WTC11 (cell line): ENCODE measurements at places on chromosomes 7 and 10. TPM values are rescaled to one million over a fixed set of nuclear protein-coding genes. Genes with fewer than 3 reads are reported as not detected.

The TRPV5 gene
- not detected in 3 replicates for total RNA-seq

The RELN gene
- total RNA-seq = 0.20 to 0.53 TPM (median 0.44 TPM) in 3 replicates

The SLC16A12 gene
- 8.0 to 10.9 TPM (median 8.3 TPM) in 3 replicates for total RNA-seq

- peaks cover 19% of the 10 kb centered on the region for H3K36me3 ChIP-seq
- no peaks in the 10 kb centered on the region for H3K27me3 ChIP-seq
- H3K4me3 ChIP-seq = no peak overlapping the region
- 0 out of 2 replicates have a peak, but pooled peaks cover 2% of the 10 kb centered on the region for H3K4me1 ChIP-seq
Measured at GRCh38 chr7:65892835-65893234, 20.0 kb downstream of the VKORC1L1 start.

- no peak for DNase-seq
- no peak overlapping the region for H3K4me3 ChIP-seq
- no peak overlapping the region for H3K27ac ChIP-seq
Measured at GRCh38 chr7:584122-584465, 64.4 kb upstream of the PDGFA start.

DNA sequence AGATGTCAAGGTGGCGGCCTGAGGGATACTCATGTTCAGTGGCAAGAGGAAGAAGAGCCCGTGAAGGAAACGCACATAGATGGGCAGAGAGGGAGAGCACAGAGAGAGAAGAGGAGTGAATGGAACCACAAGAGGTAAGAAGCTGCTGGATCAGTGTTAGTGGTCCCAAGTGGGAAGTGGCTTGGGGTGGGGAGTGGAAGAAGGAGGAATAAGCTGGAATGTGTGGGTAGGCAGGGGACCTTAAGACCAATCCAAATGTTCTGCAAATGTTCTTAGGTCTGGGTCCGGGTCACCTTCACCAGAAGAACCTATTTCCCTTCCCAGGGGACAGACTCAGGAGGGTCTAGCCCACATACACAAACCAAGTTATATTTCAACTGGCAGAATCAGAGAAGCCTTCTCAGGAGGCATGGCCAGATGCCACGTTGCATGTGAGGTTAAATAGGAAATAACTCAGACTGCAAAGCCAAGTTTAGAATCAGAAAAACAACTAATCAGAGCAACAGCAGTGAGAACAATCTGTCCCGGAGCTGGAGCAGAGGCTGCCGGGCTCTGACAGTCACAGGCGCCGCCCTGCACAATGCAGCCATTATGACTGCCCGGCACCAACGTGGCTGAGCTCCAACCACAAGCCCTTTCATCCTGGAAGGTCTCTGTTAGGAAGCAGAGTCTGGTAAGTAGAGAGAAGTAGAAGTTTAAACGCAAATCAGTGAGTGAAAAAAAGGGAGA is 78.6 kb upstream of the ARMC3 start:
- no peak overlapping the region for H3K4me3 ChIP-seq
- DNase-seq = no peak
- H3K4me1 ChIP-seq = peaks cover 4% of the 10 kb centered on the region; the same call in 1 of the 2 replicates
- no peak overlapping the region for H3K27ac ChIP-seq

DNA sequence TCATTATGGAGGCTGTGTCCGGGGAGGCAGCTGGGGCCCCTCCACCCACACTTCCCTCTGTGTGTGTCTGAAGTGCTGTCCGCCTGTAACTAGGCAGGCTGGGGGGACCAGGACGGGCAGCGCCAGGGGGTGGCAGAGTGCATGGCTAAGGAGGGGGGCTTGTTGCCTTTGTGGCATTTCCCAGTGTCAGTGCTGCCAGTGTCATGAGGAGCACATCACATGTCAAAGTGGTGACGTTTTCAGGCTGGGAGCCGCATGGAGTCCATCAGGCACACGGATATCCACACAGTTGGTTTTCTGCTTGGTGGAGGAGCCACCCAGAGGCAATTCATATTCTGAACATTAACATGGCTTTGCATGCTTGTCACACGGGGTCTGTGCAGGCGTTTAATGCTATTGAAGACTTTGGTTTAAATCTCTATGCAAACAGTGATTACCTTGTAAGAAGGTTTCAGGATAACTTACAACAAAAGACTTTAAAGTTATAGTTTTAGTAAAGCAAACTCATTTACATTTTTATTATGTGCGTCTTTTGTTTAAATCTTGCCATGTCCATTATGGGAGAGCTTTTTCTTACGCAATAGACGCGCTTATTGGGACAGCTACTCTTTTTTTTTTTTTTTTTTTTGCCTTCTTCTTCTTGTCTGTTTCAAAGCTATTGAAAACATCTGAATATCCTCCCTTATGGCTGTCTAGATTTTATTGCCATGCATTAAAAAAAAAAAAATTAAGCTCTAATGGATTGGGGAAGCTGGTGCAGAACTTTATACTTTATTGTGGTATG is 52.9 kb downstream of the C10orf67 start:
- H3K27ac ChIP-seq = no peak overlapping the region
- no peak for DNase-seq
- H3K27me3 ChIP-seq = no peaks in the 10 kb centered on the region; the same call in 1 of the 2 replicates
- H3K4me1 ChIP-seq = peaks cover 2% of the 10 kb centered on the region
- no peak overlapping the region for H3K4me3 ChIP-seq

GRCh38 chr10:42652858-42653257 is 14.5 kb upstream of the ZNF33B start:
- no peaks in the 10 kb centered on the region for H3K4me1 ChIP-seq
- no peak overlapping the region for H3K4me3 ChIP-seq
- no peak for DNase-seq
- H3K36me3 ChIP-seq = 0 out of 2 replicates have a peak, but pooled peaks cover 4% of the 10 kb centered on the region
- no peak overlapping the region for H3K27ac ChIP-seq

DNA sequence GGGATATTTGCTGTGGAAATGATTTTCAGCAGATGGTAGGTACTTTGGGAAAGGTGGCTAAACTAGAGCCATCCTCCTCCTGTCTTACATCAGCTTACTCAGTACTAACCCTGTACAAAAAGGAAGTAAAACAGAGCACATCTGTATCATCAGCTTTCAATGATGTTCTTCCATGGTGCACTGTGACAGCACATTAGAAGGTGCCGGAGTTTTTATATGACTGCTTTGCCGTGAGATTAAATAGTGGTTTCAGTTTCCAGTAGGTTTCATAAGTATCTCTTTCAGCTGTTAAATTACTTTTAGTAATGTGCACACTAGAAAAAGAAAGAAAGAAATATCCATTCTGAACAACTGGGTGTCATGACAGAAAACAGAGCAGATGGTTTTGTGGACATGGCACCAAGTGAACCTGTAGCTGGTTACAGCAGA is 86.5 kb downstream of the ARID5B start:
- no peak overlapping the region for H3K27ac ChIP-seq
- peaks cover 60% of the 10 kb centered on the region for H3K4me1 ChIP-seq

DNA sequence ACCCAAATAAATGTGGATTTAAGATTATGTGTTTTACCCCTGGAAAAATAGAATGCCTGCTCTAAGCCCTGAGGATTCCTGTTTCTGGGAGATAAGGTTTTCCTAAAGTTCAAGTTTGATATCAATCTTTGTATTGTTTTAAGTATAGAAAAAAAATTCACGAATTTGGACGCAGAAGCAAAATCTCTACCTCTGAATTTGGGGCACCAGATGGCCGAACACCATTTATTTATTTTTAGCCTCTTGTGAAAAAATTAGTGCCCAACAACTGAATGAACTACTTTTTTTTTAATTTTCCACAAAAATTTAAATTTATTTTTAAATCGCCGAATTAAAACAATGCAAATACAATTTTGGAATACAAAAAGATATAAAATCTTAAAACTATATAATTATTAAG is 128.1 kb upstream of the SP4 start:
- H3K27me3 ChIP-seq = no peaks in the 10 kb centered on the region
- H3K27ac ChIP-seq = no peak overlapping the region
- peaks cover 7% of the 10 kb centered on the region; the same call in 1 of the 2 replicates for H3K4me1 ChIP-seq
- no peak for DNase-seq
- H3K36me3 ChIP-seq = no peaks in the 10 kb centered on the region
- H3K4me3 ChIP-seq = no peak overlapping the region

- no peak overlapping the region for H3K27ac ChIP-seq
- H3K4me3 ChIP-seq = no peak overlapping the region
- no peaks in the 10 kb centered on the region for H3K27me3 ChIP-seq
- DNase-seq = no peak
- H3K4me1 ChIP-seq = peaks cover 8% of the 10 kb centered on the region
Measured at GRCh38 chr10:6301488-6302075, 98.8 kb downstream of the PFKFB3 start.

DNA sequence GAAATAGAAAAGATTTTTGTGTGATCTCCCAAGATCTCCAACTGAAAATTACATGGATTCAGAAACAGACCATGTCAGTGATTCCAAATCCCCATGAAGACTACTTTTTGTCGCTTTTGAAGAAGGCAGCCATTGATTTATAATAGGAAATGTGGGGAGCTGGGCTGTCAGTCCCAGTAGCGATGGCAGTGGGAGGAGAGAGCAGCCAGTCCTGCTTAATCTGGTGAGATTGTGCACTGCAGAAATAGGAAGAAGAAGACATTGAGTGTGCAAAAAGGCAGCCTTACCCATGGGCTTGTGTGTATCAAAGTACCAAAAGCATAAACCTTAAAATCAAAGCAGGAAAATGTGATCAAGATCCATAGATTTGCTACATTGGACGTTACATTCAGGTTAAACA is 4.8 kb downstream of the ADRB1 start:
- no peaks in the 10 kb centered on the region for H3K36me3 ChIP-seq
- no peak overlapping the region; the same call in 1 of the 2 replicates for H3K27ac ChIP-seq
- H3K27me3 ChIP-seq = peaks cover 68% of the 10 kb centered on the region
- DNase-seq = no peak

DNA sequence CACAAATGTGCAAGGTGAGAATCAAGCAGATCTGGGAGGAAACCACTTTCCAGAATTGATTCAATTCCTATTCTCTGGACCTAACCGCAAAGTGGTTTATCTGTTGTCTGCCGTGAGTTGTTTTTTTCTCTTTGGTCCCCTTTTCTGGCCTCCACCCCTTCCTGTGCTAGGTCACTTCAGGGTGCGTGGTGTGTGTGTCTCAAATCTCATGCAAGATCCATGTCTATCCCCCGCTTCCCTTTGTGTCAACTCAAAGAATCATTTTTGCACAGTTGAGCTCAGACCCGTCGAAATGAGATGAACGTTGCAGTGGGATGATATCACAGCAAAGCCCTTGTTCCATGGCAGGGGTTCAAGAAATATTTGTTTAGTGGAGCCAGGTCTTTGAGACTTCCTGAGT is 184.5 kb downstream of the GATA3 start:
- H3K27ac ChIP-seq = no peak overlapping the region
- H3K27me3 ChIP-seq = no peaks in the 10 kb centered on the region; the same call in 1 of the 2 replicates
- H3K4me1 ChIP-seq = no peaks in the 10 kb centered on the region
- no peak overlapping the region for H3K4me3 ChIP-seq
- no peak for DNase-seq

DNA sequence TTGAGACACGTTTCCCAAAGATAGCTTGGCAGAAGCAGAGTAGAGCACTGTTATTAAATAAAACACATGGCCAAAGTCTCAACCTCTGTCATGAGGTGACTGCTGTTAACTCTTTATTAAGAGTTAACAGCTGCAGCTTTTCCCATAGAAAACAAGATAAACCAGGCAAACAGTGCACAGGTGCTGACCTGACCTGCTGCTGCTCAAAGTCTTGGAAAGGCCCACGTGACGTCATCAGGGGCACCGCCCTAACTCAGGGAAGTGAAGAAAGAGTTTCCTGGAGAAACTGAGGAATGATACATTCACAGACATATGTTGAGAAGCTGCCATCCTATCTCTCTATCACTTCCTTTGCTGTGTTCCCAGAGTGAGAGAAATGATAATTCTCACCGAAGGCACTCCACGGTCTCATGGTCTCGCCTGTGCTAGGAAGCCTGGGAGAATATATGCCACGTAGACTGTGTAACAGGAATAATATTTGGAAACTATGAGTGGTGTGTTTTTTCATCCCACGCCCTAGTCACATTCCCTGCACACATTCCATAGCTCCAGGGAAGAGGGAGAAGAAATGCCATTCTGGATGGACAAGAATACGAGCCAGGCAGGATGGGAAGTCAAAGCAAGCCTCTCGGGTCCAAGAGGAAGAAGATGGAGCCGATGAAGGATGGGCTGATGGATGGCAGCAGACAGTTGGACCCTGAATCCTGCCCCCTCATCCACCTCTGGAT is 146.2 kb upstream of the NFE2L3 start:
- no peaks in the 10 kb centered on the region for H3K4me1 ChIP-seq
- peaks cover 7% of the 10 kb centered on the region for H3K36me3 ChIP-seq
- no peak for DNase-seq
- no peak overlapping the region for H3K4me3 ChIP-seq
- no peak overlapping the region for H3K27ac ChIP-seq

GRCh38 chr10:113712755-113713639 is 33.3 kb downstream of the CASP7 start:
- peak overlapping the region; percentile 44 for H3K4me3 ChIP-seq
- no peak overlapping the region for H3K27ac ChIP-seq
- peaks cover 2% of the 10 kb centered on the region for H3K36me3 ChIP-seq
- peaks cover 10% of the 10 kb centered on the region for H3K27me3 ChIP-seq
- H3K4me1 ChIP-seq = peaks cover 57% of the 10 kb centered on the region
- DNase-seq = peak; percentile 20

DNA sequence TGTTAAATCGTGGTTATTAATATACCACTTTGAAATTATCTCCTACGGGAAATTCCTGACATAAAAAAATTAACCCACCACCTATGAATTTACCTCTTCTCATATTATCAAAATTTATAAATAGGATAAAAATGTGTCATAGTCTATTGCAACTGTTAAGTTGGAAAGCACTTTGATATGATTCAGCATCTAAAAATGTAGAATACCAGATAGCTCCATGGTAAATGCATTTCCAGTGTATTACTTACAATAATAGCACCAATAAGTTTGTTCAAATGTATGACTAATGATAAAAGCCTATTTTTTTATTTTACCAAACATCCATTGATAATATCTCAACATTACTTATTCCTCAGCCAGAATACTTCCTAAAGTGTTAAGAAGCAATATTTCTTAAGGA is 13.6 kb upstream of the KCND2 start:
- H3K27me3 ChIP-seq = no peaks in the 10 kb centered on the region
- H3K27ac ChIP-seq = no peak overlapping the region
- peaks cover 40% of the 10 kb centered on the region for H3K36me3 ChIP-seq
- DNase-seq = no peak
- H3K4me1 ChIP-seq = peaks cover 16% of the 10 kb centered on the region
- H3K4me3 ChIP-seq = no peak overlapping the region

GRCh38 chr10:100743626-100744135 is 1.7 kb upstream of the PAX2 start:
- no peaks in the 10 kb centered on the region for H3K36me3 ChIP-seq
- H3K4me1 ChIP-seq = peaks cover 65% of the 10 kb centered on the region
- no peak overlapping the region for H3K27ac ChIP-seq
- DNase-seq = peak; percentile 57
- peaks cover 96% of the 10 kb centered on the region for H3K27me3 ChIP-seq

- H3K4me3 ChIP-seq = no peak overlapping the region
- no peak for DNase-seq
- no peaks in the 10 kb centered on the region for H3K4me1 ChIP-seq
- H3K36me3 ChIP-seq = no peaks in the 10 kb centered on the region
- H3K27me3 ChIP-seq = no peaks in the 10 kb centered on the region
- H3K27ac ChIP-seq = no peak overlapping the region
Measured at GRCh38 chr7:98241674-98242241, 10.3 kb downstream of the TECPR1 start.
